ENCODE measurements at places on chromosomes 3 and 15.

DNA sequence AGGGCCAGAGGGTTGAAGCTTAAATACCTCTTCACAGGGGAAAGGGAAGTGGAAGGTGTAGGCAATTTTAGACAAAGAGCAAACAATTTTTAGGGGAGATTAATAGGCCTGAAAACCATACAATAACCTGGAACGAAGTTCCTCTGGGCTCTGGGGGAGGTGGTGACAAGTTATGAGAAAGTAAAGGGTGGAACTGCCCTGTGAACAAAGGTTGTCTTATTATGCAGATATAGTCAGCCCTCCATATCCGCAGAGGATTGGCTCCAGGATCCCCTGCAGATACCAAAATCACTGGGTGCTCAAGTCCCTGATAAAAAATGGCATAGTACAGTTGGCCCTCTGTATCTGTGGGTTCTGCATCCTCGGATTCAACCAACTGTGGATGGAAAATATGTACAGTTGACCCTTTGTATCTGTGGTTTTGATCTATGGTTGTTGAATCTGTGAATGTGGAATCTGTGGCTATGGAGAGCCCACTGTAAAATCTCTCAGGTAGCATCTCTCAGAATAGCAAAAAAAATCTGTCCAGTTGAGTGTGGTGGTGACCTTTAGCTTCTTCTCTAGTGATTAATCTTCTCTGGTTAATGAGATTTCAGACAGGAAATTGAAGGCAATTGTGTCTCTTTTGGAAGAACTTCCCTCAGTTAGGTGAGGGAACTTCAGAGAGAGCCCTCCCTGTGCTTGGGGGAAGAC lies 40.2 kb downstream of the CLEC3B start:
- no peak for ATAC-seq

- no peak for ATAC-seq
These were observed 790 bp downstream of the DAZL start for GRCh38 chr3:16604433-16604832.

DNA sequence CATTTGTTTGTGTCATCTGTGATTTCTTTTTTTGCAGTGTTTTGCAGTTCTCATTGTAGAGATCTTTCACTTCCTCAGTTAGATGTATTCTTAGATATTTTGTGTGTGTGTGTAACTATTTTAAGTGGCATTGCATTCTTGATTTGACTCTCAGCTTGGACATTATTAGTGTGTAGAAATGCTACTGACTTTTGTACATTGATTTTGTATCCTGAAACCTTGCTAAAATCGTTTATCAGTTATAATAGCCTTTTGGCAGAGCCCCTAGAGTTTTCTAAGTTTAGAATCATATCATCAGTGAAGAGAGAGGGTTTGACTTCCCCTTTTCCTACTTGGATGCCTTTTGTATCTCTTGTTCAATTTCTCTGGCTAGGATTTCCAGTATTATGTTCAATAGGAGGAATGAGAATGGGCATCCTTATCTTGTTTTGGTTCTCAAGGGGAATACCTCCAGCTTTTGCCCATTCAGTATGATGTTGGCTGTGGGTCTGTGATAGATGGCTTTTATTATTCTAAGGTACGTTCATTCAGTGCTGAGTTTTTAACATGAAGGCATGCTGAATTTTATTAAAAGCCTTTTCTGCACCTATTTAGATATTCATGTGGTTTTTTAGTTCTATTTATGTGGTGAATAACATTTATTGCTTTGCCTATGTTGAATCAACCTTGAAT lies 211.7 kb downstream of the MBNL1 start:
- no peak for ATAC-seq

GRCh38 chr3:18838758-18839157 lies 309.6 kb upstream of the KCNH8 start:
- ATAC-seq, result no peak

DNA sequence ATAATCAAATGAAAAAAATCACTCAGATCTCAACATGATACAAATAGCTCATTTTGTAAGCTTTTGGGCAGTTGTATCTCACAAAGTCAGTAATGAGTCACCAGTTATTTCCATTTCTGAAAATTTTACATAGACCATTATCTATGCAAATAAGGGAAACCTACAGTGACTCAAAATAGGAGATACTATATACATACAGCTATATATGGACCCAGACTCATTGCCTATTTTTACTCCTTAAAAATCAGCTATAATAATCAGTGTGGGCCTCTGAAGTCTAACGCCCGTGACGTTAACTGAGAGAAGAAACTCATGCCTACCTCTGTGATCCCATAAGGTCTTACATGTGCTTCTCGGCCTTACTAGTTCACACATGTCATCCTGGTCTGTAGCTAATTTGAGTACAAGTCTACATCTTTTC lies 31.6 kb downstream of the LRIG1 start:
- ATAC-seq, result no peak

- no peak for ATAC-seq
These were observed 47.8 kb downstream of the ZNF621 start for GRCh38 chr3:40572588-40572987.

- no peak for ATAC-seq
These were observed 70.4 kb upstream of the PDZRN3 start for GRCh38 chr3:73694983-73695757.

- no peak for ATAC-seq
These were observed 26.6 kb downstream of the ACSBG1 start for GRCh38 chr15:78207641-78208340.

GRCh38 chr3:59920822-59921221 lies 871.0 kb upstream of the CFAP20DC start:
- no peak for ATAC-seq

GRCh38 chr3:168416446-168416845 lies 320.7 kb upstream of the GOLIM4 start:
- no peak for ATAC-seq
